Activated naive CD8-positive, alpha-beta T cell treated with anti-CD3 and anti-CD28 coated beads, Interleukin-2, amount 10 ng/mL, durations not matched to agents 7 days and 5 days (primary cell): ENCODE measurements at places on chromosomes 12 and 14. TPM values are rescaled to one million over a fixed set of nuclear protein-coding genes. Genes with fewer than 3 reads are reported as not detected.

Gene TTLL5
- 31.8 TPM for total RNA-seq

GRCh38 chr14:35117112-35117511 lies 4.7 kb downstream of the PPP2R3C start:
- H3K4me1 ChIP-seq, result peaks cover 21% of the 10 kb centered on the region
- peaks cover 26% of the 10 kb centered on the region for H3K36me3 ChIP-seq
- peak overlapping the region; percentile 7 for H3K27ac ChIP-seq
- no peak overlapping the region for H3K4me3 ChIP-seq

DNA sequence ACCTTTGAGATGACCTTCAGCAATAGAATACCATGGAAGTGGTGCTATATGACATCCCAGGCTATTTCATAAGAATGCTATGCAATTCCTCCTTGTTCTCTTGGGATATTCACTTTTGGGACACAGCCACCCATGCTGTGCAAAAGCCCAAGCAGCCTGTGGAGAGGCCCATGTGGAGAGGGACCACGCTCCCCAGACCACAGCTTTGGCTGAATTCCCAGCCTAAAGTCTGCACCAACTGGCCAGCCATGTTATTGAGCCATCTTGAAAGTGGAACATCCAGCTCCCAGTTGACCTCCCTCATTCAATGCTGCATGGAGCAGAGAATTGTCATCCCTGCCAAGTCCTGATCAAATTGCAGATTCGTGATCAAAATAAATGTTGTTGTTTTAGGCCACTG lies 275.1 kb downstream of the SUDS3 start:
- no peak overlapping the region for H3K4me3 ChIP-seq
- no peaks in the 10 kb centered on the region for H3K4me1 ChIP-seq
- DNase-seq, result no peak

DNA sequence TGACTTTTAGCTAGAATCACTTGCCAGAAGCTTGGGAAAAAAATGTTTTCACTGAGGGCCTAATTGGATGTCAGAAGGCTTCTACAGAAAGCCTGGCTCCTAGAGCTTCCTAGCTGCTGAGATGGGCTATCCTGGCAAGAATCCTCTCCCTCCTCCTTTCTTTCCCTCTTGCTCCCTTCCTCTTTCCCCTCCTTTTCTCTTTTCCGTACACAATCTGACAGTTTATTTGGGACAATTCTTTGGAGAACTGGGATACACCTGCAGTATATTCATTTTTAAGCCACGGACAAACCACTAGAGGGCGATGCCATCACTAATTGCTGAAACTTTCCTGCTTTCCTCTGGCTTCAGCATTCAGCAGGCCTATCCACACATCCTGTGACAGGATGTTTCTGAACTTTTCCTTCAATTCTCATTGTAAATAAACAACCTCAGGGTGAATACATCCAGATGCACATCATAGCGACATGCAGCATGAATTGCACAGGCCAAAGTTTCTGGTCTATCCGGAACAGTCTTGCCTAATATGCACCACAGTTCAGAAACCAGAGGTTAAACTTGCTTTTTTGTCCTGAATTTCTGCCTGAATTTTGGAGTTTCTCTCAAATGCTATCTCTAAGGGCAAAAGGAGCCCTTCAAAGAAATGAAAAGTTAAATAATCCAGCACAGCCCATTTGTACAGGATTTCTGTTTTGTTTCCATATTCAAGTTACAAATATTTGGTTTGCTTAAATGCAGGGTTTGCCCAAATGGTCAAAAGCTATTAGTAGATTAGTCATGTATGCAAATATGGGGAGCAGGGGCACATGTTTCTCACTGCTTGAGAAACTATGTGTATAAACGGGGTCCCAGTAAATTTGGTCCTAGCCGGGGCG lies 142.8 kb downstream of the PAWR start:
- no peaks in the 10 kb centered on the region for H3K27me3 ChIP-seq
- no peak for DNase-seq
- H3K36me3 ChIP-seq, result no peaks in the 10 kb centered on the region
- H3K4me1 ChIP-seq, result no peaks in the 10 kb centered on the region
- H3K27ac ChIP-seq, result no peak overlapping the region

Gene INHBE
- total RNA-seq, result not detected

GRCh38 chr12:2101771-2102170 lies 49.0 kb downstream of the CACNA1C start:
- H3K27ac ChIP-seq, result no peak overlapping the region
- no peak for DNase-seq
- no peaks in the 10 kb centered on the region for H3K36me3 ChIP-seq
- no peaks in the 10 kb centered on the region for H3K4me1 ChIP-seq
- H3K4me3 ChIP-seq, result no peak overlapping the region

- no peak overlapping the region for H3K27ac ChIP-seq
- H3K36me3 ChIP-seq, result peaks cover 14% of the 10 kb centered on the region
- no peak for DNase-seq
- peaks cover 7% of the 10 kb centered on the region for H3K4me1 ChIP-seq
These were observed 154.9 kb upstream of the PWP1 start for GRCh38 chr12:107530701-107531100.

Gene KIF26A
- 0.17 TPM for total RNA-seq

DNA sequence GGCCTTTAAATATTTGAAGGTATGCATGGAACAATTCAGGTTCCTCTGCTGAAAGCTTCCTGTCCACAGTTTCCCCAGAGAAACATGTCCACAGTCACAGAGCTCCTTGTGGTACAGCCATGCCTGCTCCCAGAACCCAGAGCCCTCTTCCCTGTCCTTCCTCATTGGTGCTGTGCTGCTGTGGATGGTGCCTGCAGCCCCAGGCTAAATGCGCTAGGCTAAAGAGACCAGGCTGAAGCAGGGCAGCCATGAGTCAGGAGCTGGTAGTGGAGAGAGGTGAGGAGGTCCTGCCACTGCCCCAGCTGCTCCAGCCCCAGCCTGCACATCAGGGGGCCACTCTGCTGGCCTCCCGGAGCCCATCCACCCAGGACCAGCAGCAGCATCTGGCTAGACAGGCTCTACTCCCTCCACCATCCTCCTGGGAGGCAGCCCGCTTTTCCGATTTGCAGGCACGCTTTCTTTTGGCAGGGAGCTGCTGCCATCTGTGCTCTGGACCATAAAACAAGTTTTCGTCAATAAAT lies 65.4 kb upstream of the DDX11 start:
- no peak overlapping the region for H3K27ac ChIP-seq
- no peak for DNase-seq
- H3K4me3 ChIP-seq, result no peak overlapping the region
- no peaks in the 10 kb centered on the region for H3K36me3 ChIP-seq
- peaks cover 5% of the 10 kb centered on the region for H3K27me3 ChIP-seq

GRCh38 chr12:13030541-13031291 lies 13.5 kb upstream of the FAM234B start:
- H3K36me3 ChIP-seq, result no peaks in the 10 kb centered on the region
- no peak overlapping the region for H3K27ac ChIP-seq
- H3K4me1 ChIP-seq, result no peaks in the 10 kb centered on the region
- no peak overlapping the region for H3K4me3 ChIP-seq
- DNase-seq, result no peak

- DNase-seq, result no peak
- H3K4me3 ChIP-seq, result no peak overlapping the region
- no peaks in the 10 kb centered on the region for H3K27me3 ChIP-seq
- peaks cover 17% of the 10 kb centered on the region for H3K4me1 ChIP-seq
- no peak overlapping the region for H3K27ac ChIP-seq
These were observed 9.7 kb downstream of the NCOR2 start for GRCh38 chr12:124557518-124558223.

DNA sequence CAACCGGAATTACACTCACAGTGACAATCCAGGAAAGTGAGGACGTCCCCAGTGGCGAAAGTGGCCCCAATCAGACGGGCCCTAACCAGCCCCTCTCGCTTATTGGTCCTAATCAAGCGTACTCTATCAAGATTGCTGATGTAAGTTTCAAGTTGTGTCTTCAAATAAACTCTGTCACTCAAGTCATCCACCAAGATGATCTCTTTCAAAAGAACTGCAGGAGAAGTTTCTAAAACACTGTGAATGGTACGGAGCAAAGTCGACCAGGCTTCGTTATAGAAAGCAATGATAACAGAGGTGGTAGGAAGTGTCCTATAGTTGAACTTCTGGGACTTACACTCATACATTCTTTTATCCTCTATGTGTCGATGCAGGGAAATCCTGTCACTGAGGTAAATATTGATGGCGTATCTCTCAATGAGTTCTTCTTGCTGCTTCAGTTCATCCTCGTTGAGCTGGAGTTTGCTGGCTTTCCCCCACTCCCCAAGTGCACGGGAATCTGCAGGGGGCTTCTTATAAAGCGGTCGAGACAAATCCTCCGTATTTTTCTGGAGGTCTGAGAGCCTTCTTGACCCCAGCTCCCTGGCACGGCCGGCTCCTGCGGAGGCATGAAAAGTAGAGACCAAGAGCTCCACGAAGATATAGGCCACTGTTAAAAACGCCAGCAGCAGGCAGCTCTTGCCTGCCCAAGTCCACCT lies 604 bp downstream of the GALNT4 start:
- no peaks in the 10 kb centered on the region for H3K27me3 ChIP-seq
- peaks cover 48% of the 10 kb centered on the region for H3K4me1 ChIP-seq
- H3K36me3 ChIP-seq, result peaks cover 34% of the 10 kb centered on the region
- H3K4me3 ChIP-seq, result peak overlapping the region; percentile 98
- no peak for DNase-seq
